ENCODE measurements at places on chromosomes 6 and 20. TPM values are rescaled to one million over a fixed set of nuclear protein-coding genes. Genes with fewer than 3 reads are reported as not detected.

DNA sequence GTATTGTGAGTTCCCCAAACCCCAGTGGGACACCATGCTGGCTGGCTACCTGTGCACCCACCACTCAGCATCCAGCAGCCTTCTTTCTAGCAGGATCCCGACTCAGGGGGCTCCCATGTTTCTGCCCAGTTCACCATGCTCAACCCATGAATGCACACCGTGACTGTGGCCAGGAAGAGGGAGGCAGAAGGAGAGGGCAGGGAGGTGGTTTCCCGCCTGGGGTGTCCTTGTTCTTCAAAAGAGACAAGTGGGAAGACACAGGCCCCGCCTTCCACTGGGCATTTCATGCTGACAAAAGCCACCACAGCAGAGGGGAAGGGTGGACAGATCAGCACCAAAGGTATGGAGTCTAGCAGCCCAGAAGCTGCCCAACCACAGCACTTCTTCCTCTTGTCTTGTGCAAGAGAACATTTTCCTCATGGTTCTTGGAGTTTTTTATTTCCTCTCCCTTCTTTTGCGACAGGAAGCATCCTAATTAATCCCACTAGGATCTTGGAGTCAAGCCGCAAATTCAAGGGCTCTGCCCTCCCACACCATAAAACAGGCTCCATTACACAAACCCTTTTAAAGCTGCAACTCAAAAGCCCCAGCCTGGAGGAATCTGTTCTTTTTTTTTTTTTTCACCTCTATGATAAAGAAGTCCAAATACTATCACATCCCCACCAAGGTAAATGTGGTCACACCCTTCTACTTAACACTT is 13.5 kb upstream of the ANKRD60 start:
- DNase-seq, result no peak

Gene EMILIN3
- not detected for total RNA-seq

DNA sequence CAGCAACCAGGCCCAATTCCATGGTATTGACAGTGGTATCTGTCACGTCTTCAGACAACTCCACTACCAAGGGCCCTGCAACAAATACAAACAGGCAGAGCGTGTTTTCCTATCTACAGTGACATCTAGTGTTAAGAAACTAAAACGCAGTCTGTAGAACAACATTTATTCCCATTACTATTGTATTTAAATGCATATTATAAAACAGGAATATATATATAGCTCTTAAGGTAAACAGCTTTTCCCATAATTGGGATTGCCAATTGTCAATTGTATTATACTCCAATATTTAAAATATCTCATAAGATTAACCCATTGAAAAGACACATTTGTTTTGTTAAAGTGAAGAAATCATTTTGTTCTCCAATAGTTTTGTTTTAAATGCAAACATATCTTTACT is 97.2 kb downstream of the KIF16B start:
- peak; percentile 72 for DNase-seq

DNA sequence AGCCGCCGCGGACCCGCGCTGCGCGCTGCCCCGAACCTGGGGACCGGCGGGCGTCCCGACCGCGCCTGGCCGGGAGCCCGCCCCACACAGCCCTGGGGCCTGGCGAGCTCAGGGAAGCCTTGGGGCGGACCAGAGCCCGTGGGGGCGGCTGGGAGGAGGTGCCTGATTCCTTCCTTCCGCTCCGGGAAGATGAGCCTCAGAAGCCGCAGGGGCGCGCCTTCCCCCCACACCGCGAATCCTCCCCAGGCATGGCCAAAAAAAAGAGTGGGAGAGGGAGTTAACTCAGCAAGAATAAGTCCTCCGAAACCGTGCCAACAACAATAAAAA is at the start of gene CBLN4:
CBLN4 (minus strand) TSS at position 131 of the 327 bp plus-strand sequence. CDS start 1,348 bp downstream, outside the sequence.
- no peak for DNase-seq

- no peak for DNase-seq
These were observed 430.4 kb downstream of the TBC1D32 start for GRCh38 chr6:120903836-120904235.
